Left renal cortex interstitium (tissue), 4 donors: ENCODE measurements at places on chromosomes 3 and 15.

DNA sequence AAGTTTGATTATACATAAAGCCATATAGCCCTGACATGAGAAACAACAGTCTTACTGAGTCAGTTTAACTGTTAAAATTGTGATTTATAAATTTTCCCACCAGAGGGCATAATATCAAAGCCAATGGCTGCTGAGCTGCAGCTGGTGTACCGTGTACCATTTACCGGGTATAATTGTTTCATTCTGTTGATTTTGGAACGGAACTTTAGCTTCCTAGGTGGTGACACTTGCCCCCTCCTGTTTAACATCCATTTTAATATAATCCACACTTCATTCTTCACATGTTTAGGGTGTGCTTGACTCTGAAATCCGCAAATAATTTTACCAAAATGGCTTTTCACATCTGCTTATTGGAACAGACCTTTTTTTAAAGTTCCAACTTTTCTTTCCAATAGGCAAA lies 72.8 kb downstream of the SLC9A9 start:
- peak; percentile 32 for DNase-seq

- DNase-seq: no peak
Observed at GRCh38 chr15:84805221-84805620, 11.9 kb upstream of the ALPK3 start.

DNA sequence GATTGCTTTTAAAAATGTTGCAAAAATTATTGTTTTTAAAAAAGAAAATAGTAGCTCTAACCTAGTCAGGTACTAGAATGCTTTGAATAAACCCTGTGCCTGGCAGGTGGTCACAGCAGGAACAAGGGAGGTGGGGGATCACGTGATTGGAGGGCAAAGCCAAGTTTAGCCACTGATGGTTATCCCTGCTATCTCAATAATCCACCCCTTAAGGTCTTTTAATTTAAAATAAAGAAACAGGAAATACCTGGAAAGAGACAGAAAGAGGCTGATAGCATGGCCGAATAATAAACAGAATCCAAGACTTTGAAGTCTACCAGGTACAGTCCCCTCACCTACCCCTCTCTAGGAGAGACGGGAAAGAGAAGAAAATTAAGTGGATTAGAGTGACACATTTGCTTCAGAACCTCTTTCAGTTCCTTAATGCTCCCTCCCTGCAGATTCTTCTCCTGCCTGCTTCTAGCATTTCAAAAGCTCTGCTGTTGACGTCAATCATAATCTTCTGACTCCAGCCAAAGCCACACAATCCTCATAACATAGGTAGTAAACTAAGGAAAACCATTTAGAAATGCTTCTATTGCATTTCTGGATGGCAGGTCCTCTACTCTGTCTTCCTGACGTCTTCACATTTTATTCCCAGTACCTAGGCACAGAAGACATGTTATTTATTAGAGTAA lies 303.4 kb upstream of the MME start:
- no peak for DNase-seq

- no peak for DNase-seq
Observed at GRCh38 chr15:83061680-83062079, 5.4 kb downstream of the BTBD1 start.
